OCI-LY7 (cell line): ENCODE measurements at places on chromosomes 13 and 19. TPM values are rescaled to one million over a fixed set of nuclear protein-coding genes. Genes with fewer than 3 reads are reported as not detected.

DNA sequence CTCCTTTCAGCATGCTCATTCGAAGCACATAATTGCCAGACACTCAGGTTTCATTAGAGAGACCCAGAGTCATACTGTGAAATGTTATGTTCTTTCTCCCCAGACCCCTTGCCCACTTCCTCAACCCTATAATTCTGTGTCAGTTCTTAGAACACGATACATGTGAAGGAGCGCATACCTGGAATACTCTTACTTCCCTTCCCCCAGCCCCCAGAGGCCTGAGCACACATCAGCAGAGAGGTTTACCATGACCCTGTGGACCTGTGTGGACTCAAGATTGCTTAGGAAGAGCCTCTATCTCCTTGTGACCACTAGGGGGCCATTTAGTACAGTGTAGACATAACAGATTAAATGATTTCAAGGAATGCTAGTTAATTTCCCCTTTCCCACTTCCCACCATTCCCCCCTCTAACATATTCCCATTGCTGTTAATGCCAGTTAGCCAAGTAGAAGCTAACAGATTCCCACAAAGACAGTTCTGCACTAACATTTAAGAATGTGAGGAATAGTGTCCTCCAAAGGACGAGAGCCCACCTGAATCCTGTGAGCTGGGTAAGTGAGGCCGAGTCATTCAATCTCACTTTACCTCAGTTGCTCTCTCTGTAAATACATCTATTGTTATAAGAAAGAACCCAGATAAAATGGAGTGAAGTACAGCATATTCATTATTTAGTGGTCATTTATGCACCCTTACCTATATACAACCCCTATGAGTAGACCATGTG is 154.2 kb upstream of the MAB21L1 start:
- peak; percentile 54 for DNase-seq

DNA sequence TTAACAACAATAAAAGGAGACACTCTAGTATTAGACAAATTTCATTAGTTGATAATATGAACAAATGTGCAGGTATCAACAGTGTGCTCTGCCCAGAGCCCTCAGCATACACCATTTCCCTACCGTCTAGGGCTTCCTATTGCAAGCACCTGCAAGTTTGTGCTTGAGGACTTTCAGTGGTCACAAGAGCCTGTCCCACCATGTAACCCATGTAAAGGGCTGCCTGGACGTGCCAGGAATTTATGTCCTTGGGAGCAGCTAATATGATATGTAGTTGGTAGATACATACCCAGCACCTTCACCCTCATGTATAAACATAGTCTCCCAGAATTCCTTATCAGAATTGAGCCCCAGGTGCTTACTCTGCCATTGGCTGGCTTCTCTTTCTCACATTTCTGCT is 128.0 kb downstream of the UFM1 start:
- no peak for DNase-seq

DNA sequence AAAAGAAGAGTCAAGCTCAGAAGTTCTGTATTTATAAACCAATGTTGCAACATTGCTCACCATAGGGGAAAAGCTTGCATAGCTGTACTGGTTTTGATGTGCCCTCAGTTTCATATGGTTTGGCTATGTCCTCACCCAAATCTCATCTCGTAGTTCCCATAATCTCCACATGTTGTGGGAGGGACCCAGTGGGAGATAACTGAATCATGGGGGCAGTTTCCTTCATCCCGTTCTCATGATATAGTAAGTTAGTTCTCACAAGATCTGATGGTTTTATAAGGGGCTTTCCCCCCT is 73.9 kb downstream of the TNFRSF19 start:
- no peak for DNase-seq

- DNase-seq = peak; percentile 28
Observed at GRCh38 chr19:55675661-55676354, 782 bp downstream of the EPN1 start.

GRCh38 chr13:19596960-19597361 is 35.6 kb upstream of the TPTE2 start:
- DNase-seq = no peak

DNA sequence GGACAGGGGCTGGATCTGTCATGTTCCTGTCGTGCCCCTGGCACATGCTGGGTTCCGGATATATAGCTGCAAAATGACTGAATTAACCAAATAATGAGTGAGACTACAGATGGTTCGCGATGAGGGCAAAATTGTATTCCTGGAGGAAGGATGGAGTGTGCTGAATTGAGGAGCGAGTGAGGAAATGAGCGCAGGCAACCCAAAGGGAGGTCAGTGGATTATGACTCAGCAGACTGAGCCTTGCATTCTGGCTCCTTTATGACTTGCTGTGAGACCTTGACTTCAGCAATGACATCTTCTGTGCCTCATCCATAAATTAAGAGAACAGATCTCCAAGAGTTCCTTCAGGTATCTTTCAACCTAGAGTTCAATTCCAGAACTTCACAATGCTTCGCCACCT is 115.0 kb upstream of the CLDN10 start:
- no peak for DNase-seq

GRCh38 chr13:45231722-45232121 is 30.9 kb upstream of the KCTD4 start:
- DNase-seq = no peak

GRCh38 chr19:48878196-48879024 is 6.2 kb downstream of the PPP1R15A start:
- DNase-seq = no peak

PGLYRP2 gene
- total RNA-seq = not detected in 2 replicates

DNA sequence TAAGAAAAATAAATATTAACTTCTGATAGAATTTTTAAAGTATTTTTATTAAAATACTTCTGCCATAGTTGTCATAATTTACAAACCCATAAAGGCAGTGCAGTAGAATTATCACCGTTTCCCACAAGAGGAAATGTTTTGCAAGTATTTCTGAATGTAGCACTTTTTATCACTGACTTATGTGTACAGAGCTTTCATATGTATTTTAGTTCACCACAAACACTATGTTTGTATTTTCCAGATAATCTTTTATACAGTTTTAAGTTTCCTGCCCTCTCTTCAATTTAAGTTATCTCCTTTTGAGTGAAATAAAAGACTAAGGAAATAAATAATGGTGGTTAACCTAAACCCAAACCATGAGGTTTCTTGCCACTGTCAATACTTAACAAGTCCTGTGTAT is 24.2 kb downstream of the MIPEP start:
- DNase-seq = no peak

DNA sequence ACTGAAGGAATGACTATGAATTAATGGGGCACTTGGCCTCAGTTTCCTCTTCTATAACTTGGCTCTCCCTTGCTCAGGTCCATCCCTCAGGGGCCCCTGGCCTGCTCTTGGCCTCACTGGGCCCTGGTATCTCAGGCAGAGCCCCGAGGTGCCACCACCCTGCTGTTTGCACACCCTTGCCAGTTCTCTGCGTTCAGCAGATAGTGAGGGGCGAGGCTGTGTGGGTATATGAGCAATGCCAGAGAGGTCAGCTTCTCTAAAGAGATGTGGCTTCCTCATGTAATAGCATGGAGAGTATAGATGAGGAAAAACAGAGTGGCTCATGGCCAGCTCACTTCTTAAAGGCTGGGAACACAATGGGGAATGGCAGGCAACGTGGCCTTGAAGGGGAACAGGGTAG is 76.1 kb downstream of the CYSLTR2 start:
- DNase-seq = no peak

- no peak for DNase-seq
Observed at GRCh38 chr13:110453797-110454196, 107.7 kb downstream of the RAB20 start.

GRCh38 chr13:32647926-32648325 is 61.7 kb downstream of the PDS5B start:
- peak; percentile 13 for DNase-seq

DNA sequence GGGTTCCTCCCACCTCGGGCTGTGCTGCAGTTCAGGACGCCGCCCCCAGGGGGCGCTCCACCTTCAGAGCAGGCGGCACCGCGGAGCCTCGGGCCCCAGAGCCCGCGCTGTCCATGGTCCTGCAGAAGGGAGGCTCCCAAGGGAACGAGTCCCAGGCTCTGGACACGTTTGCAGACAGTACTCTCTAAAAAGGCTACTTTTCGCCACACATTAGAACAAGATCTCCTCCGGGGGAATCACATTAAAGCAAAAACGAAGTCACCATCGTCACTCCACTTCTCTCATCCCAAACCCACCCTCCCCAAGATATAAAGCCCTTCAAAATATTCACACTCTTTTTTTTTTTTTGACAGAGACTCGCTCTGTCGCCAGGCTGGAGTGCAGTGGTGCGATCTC is 4.6 kb upstream of the SIGLEC10 start:
- peak; percentile 84 for DNase-seq

- no peak for DNase-seq
Observed at GRCh38 chr19:38317104-38317612, 1.4 kb upstream of the YIF1B start.

- no peak for DNase-seq
Observed at GRCh38 chr13:98916403-98916802, 61.5 kb downstream of the DOCK9 start.

GRCh38 chr19:4676955-4677731 is 7.0 kb upstream of the MYDGF start:
- DNase-seq = peak; percentile 72

- DNase-seq = no peak
Observed at GRCh38 chr19:18049385-18049784, 37.3 kb downstream of the IL12RB1 start.

GRCh38 chr13:67107979-67108378 is 122.2 kb downstream of the PCDH9 start:
- no peak for DNase-seq

DNA sequence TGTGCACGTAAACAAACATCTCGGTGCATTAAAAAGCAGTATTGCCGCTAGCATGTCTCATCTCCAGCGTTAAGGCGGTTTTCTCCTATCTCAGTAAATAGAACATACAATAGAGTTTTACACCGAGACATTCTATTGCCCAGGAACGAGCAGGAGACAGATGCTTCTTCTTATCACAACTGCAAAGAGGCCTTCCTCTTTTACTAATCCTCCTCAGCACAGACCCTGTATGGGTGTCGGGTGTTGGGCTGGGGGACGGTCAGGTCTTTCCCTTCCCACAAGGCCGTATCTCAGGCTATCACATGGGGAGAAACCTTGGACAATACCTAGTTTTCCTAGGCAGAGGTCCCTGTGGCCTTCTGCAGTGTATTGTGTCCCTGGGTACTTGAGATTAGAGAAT is 21.2 kb downstream of the ZNF233 start:
- DNase-seq = no peak

DNA sequence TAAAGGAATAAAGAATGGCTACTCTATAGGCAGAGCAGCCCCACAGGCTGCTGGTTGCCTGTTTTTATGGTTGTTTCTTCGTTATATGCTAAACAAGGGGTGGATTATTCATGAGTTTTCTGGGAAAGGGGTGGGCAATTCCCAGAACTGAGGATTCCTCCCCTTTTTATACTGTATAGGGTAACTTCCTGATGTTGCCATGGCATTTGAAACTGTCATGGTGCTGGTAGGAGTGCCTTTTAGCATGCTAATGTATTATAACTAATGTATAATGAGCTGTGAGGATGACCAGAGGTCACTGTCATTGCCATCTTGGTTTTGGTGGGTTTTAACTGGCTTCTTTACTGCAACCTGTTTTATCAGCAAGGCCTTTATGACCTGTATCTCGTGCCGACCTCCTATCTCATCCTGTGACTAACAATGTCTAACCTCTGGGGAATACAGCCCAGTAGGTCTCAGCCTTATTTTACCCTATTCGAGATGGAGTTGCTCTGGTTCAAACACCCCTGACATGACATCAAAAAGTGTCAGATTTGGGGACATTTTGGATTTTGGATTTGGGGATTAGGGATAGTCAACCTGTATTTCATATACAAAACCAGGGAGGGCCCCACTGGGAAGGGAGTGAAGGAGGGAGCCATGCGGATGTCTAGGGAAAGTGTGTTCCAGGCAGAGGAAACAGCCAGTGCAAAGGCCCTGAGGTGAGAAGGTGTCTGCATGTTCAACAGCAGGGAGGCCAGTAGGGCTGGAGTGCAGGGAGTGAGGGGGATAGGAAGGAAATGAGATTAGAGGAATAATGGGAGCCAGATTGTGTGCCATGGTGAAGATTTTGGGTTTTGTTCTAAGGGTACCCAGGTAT is 10.9 kb downstream of the FXYD5 start:
- DNase-seq = no peak

DNA sequence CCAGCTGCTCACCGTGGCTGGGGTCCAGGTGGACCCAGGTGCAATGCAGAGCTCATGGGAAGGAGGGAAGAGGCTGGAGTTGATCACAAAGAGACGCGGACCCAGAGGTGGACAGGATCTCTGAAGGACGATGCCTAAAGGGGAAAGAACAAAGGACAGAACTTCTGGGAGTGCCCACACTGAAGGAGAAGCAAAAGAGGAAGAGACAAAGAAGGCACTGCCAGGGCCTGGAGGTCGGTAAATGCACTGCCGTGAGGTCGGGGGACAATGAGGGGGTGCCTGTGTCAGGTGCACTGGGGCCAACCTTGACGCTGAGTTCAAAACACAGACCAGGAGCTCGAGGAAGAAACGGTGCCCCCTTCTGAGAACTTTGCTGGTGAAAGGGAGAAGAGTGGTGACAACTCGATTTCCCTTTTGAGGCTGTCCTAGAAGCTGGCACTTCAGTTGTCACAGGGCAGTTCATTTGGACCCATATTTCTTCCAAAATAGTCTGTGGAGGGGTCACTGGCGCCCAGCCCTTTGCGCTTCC is 55.6 kb downstream of the GJA3 start:
- DNase-seq = no peak

NBEA gene
- 9.0 and 11.0 TPM in 2 replicates for total RNA-seq

CLEC4M gene
- total RNA-seq = not detected in 2 replicates

DNA sequence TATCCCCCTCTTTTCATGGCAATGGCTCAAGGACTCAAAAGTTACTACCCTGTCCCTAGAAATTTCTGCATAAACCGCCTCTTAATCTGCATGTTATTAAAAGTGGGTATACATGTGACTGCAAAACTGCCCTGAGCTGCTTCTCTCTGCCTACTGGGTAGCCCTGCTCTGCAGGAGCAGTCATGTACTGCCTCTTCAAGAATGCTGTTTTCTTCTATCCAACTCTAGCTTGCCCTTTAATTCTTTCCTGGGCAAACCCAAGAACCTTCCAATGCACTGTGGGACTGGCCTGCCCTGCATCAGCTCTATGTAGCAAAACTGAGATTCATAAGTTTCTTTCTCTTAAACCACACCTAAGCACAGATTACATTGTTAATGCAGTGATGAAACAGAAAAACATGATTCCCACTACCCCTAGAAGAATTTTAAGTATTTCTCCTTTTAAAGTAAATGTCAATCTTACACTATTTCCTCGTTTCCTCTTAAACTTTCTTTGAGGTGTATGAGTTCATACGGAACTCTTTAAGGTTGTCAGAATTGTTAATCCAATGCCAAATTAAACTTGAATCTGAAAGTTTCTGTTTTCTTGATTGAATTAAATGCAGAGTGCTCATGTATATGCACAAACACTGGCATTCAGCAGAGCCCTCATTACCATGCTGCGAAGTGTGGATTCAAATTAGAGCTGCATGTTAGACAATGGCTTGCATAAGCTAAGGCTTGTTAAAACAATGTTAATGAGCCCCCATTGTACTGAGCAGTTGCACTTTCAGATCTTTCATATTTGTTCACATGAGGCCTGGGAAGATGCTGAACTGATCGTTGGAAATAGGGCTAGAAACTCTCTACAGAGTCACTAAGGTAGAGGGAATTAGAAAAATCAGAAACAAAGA is 669.9 kb upstream of the PCDH20 start:
- no peak for DNase-seq
